ENCODE measurements at places on chromosomes 13 and 19.

GRCh38 chr13:39345982-39346381 lies 257.0 kb downstream of the LHFPL6 start:
- no peak for DNase-seq

- DNase-seq = no peak
Measured at GRCh38 chr19:6677883-6678689, 8.1 kb upstream of the TNFSF14 start.

DNA sequence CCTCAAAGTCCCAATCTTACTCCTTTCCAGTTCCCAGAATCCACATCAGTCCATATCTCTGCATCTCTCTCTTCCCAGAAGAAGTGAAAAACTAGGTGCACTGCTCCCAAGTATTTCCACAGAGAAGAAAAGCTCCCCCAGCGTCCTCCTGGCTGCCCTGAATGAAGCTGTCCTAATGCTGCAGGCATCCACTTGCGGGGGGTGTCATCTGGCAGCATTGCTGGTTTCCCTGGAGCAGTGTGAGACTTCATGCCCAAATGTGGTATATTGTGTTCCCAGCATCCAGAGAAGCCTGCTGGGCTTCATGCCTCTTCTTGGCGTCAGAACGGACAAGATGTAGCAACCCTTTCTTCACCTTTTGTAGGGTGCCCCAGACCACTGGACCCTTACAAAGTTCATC lies 32.9 kb upstream of the ARHGEF7 start:
- no peak for DNase-seq

- DNase-seq = no peak
Measured at GRCh38 chr19:13913352-13913751, 7.4 kb downstream of the CC2D1A start.

GRCh38 chr13:44685641-44686040 lies 109.5 kb upstream of the TSC22D1 start:
- no peak for DNase-seq

Measured in amniotic stem cell (primary cell).